ENCODE measurements at places on chromosomes 7 and 10.

GRCh38 chr7:79471283-79471682 lies 17.8 kb upstream of the MAGI2 start:
- no peak for DNase-seq

DNA sequence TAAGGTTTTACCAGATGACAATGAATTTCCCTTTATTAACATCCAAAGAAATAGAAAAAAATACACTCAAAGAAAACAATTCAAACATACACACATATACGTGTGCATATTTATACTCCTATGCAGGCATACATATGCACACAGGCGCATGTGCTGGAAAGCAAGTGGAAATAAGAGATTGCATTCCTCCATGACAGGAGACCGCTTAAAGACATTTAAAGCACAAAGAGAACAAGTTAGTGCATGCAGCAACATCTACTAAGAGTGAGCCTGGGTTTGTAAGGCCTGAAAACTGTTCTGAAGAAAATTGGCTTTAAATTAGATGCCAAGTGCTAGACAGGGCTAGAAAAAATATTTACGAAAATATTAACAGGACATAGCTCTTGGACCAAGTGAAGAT lies 40.1 kb upstream of the PPP1R17 start:
- no peak for DNase-seq

GRCh38 chr7:55427800-55428199 lies 62.7 kb downstream of the LANCL2 start:
- DNase-seq = peak; percentile 74

- no peak for DNase-seq
Measured at GRCh38 chr7:30998180-30998579, 34.4 kb downstream of the GHRHR start.

- no peak for DNase-seq
Measured at GRCh38 chr10:114822444-114823076, 980 bp downstream of the FHIP2A start.

DNA sequence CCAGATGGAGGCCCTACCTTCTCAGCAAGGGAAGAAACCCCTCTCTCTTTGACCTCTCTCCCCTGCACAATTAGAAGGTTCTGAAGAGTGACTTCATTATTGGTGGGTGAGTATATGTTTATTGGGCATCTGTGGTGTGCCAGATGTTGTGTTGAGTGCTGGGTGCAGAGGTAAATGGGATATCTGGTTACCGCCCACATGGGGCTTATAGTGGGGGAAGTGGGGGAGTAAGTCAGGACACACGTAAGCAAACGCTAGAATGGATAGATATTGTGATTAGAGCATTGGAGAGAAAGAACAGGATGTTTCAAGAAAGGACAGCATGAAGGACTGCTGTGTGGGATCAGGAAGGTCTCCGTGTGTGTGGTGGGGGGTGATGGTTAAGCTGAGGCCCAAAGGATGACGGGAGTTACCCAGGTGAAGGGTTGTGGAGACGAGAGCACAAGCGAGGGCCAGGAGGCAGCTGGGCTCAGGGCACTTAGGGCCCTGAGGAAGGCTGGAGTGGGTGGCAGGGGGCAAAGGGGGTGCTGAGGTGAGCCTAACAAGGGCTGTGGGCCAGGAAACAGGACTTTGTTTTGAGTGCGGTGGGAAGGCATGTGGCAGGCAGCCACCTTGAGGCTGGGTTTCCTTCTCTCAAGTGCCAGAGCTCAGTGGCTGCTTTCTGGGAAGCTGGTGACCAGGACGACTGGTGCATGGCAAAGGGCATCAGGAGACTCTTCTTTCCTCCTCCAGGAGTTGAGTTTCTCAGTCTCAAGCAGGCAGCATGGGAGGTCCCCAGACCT lies 299.9 kb downstream of the RPS24 start:
- no peak for DNase-seq

GRCh38 chr10:20677340-20677739 lies 219.8 kb downstream of the NEBL start:
- no peak for DNase-seq
